ENCODE measurements at places on chromosomes 5 and 9.

- DNase-seq, result no peak
Measured at GRCh38 chr9:114433086-114433485, 45.3 kb upstream of the AKNA start.

DNA sequence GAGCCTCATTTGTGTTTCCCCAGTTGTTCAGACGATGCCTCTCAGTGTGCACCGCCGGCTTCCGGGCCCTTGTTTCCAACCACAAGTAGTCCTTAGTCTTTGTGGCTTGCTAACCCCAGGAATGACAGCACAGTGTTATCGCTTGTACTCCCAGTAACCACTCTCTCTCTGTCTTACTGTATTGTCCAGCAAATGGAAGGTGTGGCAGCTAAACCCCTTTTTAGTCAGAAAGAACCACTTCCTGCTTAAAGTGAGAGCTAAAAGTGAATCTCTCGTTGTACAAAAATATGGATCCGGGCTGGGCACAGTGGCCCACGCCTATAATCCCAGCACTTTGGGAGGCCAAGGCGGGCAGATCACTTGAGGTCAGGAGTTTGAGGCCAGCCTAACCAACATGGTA, 61.3 kb downstream of the ENC1 start:
- no peak for DNase-seq

DNA sequence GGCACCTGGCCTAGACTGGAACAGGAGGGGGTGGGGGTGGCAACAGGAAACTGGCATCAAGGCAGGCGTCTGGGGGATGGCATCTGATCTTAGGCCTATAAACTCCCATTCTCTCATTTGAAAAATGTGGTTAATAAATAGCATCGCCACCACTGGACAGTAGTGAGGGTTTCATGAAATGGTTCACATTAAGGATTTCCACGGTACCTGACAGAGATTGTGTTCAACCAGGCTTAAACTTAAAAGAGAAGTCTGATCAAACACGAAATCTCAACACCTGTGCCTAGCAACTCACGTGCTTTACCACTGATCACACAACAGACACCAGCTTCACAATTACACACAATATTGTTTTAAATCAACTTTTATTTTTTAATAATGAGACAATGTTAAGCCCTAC, 3.0 kb downstream of the DENND1A start:
- no peak for DNase-seq

DNA sequence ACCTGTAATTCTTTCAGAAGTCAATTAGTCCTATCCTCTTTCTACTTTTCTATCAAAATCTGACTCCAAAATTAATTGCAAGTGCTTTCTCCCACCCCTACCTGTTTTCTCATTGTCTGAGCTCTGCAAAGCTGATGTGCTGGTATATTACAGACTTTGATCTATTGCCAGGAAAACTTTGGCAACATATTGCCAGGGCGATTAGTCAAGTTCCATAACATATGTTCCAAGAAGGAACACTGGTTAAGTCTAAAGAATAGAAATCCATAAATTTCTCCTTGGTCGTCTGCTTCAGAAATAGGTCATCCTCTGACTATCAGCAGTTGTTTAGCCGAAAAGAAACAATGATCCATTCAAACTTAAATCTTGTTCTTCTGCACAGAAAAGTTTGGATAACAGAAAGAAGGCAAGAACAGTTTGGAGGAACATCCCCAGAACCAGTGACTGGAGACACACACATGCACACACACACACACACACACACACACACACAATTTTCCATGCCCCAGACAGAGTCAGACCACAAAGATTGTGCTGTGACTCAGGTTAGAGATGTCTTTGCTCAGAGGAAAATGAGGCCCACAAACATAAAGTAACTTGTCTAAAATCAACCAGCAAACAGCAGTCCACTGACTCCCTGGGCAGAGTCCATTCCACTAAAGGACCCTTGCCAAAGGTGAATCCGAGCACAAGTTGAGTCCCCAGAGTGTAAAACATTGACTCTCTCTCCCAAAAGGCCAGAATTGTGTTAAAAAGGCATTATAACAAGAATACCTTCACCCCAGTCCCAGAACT, 202.1 kb downstream of the DEPDC1B start:
- DNase-seq, result no peak
